ENCODE measurements at places on chromosomes 7 and 10.

DNA sequence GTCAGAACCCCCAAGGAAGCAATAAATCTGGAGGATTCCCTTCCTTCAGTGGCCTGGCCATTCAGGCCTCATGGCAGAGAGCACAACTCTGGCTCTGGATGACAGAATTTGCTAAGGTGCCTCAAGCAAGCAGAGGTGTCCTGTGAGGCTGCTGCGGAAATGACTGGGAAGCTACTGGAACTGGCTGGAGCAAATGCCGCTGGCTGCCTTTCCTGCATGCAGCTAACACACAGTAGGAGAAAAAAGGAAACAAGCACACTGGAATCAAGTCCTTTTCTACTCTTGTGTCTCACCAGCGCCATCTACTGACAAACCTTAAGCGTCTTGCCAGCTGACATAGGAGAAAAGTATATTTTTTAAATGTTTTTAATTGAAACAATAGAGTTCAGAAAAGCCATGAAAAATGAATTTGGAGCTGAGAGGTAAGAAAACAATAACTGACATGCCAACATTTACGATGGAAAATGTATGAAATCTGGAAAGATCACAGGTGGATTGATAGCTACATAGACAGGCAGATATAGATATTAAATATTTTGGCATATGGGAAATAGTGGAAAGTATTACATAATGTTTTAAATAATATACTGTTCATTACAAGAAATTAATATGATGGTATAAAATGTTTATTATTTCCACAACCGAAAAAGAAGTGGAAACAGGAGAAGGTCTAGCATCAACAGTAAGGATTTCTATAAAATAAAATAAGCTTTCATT, 951.6 kb downstream of the ANKRD7 start:
- DNase-seq: peak; percentile 83

DNA sequence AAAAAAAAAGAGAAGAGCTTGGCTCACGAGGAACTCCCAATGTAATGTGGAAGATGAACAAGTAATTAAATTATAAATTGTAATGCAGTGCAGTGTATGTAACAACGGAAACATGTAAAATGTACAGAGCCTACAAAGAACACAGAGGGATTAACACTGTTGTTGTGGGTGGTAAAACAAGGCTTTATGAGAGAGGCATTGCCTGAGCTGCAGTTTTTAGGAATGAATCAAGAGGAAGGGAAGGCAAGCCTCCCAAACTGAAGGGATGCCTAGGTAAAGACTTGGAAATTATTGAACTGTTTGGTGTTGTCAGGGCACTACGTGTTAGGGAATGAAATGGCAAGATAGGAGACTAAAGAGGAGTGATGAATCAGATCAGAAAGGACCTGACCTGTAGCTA, 213.7 kb downstream of the HTR7 start:
- no peak for DNase-seq

- no peak for DNase-seq
Observed at GRCh38 chr10:74548676-74549075, 277.7 kb upstream of the KAT6B start.

- DNase-seq: no peak
Observed at GRCh38 chr7:16685535-16685934, 39.6 kb downstream of the BZW2 start.

GRCh38 chr10:101749047-101750016, 26.6 kb downstream of the FGF8 start:
- peak; percentile 10 for DNase-seq

DNA sequence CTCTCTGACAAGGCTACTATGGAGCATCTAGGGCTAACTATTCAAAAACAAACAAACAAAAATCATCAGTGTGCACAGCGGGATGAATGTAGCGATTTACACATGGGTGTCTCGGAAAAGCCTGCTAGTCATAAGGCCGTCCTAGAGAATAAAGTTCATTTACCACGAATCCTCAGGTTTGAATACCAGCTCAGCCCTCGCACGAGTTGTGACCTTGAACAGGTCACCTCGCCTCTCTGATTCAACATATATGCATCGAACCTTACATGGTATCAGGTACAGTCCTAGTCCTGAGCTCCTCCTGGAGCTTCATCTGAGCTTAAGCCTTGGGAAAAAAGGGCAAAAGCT, 572 bp downstream of the ATP5MF start:
- DNase-seq: no peak

DNA sequence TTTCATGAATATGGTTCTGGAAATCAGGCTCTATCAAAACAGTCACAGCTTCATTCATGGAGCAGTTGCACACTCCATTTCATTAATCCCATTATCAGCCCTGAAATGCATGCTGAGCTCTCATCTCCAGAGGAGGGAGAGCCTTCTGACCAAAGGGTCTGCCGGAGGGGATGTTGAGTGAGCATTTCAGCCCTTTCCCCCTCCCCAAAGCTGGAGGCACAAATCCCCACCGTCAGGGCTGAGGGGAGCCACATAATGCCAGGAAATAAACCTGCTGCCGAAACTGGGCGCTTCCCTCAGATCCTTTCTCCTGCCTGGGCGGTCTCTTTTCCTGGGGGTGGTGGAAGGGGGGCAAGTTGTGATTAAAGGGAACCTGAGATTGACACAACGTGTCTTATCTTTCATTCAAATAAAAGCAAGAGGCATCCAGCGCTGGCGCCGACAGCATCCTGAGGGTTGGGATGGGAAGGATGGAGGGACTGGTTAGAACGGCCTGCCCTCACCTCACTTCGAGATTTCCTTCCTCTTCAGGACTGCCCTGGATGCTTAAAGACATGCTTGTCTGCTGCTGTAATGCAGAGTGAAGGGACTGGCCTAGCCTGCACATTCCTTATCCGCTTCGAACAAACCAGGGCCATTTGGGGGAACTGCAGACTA, 71.6 kb downstream of the TLL2 start:
- DNase-seq: no peak

GRCh38 chr7:88328787-88329186, 22.1 kb upstream of the STEAP4 start:
- no peak for DNase-seq

- no peak for DNase-seq
Observed at GRCh38 chr7:80833289-80834268, 85.3 kb downstream of the SEMA3C start.

DNA sequence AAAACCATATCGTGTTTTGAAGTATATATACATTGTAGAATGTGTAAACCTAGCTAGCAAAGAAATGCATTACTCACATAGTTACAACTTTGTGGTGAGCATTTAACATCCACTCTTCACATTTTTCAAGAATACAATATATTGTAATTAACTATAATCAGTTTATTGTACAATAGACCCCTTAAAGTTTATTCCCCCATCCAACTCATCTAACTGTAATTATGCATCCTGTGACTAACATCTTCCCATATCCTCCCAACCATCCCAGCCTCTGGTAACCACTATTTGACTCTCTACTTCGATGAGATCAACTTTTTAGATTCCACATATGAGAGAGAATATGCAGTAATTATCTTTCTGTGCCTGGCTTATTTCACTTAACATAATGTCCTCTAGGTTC, 526.4 kb downstream of the KIF20B start:
- DNase-seq: no peak

DNA sequence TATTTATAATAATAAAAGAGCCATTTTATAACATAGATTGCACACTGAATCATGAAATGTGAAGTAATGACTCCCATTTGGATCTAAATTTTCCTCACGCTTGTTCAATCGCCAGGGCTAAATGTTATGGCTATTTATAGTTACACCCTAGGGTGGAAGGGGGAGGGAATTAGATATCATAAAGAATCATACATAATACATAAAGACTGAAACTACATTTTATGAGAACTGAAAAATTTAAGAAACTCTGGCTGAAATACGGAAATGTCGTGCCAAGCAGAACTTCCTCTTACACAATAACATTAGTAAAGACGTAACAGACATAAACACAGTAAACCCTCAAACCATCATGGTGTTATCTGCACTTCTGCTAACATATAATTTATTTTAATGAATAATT, 327.5 kb upstream of the PHF14 start:
- no peak for DNase-seq

DNA sequence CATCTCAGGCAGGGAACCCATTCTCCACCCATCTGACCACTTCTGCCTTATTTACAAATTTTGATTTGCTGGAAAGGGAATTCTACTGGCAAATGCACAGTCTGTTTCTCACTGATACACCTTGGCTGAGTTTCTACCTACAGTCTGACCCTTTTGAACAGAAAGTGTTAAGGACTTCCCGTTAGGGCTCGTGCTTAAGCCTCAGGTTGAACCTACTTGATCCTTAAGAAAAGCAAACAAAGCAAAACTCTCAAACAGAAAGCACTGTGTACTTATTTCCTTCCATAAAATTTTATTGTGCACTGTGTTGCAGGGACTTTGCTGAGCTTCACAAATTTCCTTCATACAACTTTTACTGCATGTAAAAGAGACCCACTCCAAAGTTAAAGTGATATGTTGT, 367.8 kb downstream of the NRG3 start:
- DNase-seq: no peak

DNA sequence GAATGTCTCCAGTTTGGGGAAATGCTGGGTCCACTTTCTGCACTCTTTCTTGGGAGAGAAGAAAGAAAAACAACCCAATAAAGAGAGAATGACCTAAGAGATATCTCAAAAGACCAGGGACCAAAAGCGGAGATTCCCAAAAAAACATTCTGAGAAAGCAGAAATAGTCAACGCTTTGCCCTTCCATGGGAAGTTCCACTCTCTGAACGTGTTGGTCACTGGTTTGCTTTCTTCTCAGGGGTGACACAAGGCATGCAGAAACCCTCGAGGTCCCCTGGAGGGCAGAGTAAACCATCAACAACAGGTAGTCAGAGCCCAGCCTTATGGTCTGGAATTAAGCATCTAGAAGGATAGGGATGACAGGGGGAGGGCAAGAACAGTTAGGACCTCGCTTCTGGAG, 26.2 kb upstream of the AOAH start:
- no peak for DNase-seq

DNA sequence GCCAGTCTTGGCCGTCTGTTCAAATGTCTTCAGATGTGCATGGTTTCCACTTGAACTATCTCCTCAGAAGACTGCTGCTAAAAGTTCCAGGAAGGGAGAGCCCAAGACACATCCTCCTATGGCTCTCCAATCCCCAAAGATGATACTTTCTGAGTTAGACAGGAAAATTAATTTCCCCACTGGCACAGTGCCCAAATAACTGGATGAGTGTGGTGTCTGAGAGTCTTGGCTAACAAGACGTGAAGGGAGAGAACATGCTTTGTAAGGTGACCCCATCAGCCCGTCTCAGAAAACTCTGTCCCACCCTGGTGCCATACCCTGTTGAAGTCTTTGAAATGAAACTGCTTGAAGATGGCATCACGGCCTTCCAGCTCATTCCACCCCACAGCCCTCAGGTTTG, 2.9 kb downstream of the PCBD1 start:
- no peak for DNase-seq

DNA sequence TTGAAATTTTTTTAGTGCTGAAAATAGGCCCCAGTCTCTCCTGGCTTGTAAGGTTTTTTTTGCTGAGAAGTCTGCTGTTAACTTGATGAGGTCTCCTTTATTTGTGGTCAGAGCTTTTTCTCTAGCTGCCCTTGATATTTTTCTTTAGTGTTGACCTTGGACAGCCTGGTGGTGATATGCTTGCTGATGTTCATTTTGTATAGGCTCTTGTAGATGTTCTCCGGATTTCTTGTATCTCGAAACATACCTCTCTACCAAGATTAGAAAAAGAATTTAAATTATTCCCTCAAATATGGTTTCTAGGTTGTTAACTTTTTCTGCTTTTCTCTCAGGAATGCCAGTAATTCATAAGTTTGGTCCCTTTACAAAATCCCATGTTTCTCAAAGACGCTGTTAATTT, 102.3 kb downstream of the TWIST1 start:
- DNase-seq: no peak

- no peak for DNase-seq
Observed at GRCh38 chr10:4196771-4197390, 411.9 kb upstream of the KLF6 start.

DNA sequence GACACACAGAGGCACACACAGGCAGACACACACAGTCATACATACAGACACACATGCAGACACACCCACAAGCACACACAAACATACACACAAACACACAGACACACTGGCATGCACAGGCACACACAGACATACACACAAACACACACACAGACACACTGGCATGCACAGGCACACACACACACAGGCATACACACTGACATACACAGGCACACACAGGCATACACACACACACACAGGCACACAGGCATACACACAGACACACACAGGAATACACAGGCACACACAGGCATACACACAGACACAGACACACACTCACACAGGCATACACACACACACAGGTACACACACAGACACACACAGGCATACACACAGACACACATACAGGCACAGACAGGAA, 340.7 kb upstream of the VSTM2A start:
- DNase-seq: no peak

- no peak for DNase-seq
Observed at GRCh38 chr10:100007231-100008141, 2.3 kb downstream of the DNMBP start.

DNA sequence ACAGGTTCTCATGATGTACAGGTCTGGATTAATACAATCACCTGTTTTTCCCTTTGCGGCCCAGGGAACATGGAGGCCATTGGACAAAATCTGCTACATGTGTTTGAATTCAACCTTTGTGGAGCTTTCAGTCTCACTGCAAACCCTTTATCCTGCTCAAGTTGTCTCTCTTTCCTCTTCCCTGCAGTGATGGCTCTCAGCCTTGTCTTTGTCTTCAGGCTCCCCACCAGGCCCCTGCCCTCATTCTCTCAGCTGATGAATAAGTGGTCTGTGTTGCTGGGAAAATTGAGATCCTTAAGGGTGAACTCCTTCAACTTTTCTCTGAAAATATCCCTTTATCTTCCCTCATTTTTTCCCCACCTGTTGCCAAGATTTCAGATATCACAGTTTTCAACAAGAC, 791.2 kb downstream of the GRID1 start:
- DNase-seq: no peak

DNA sequence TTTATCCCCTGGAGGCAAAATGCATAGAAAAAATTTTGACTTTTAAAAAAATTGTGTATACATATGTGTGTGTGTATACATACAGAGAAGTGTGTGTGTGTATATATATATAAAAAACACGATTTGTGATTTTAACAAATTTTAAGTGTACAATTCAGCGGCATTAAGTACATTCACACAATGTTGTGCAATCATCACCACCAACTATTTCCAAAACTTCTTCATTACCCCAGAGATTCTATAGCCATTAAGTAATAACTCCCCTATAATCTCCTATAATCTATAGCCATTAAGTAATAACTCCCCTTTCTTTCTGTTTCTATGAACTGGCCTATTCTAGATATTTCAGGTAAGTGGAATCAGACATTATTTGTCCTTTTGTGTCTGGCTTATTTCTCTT, 20.7 kb upstream of the CAMK2B start:
- no peak for DNase-seq

GRCh38 chr7:142125256-142125955, 13.9 kb downstream of the MGAM2 start:
- no peak for DNase-seq

GRCh38 chr10:72638586-72639440, 12.9 kb upstream of the MICU1 start:
- DNase-seq: no peak
